ENCODE measurements at places on chromosomes 11 and 22.
A peak's percentile ranks its signal among the peaks of the same experiment; 100 is the strongest.

- DNase-seq = peak; percentile 42
Measured at GRCh38 chr11:42631220-42631843, 680.5 kb upstream of the API5 start.

- DNase-seq = no peak
Measured at GRCh38 chr11:129803533-129803932, 12.1 kb upstream of the TMEM45B start.

GRCh38 chr11:120815319-120816100 lies 208.4 kb upstream of the TBCEL start:
- DNase-seq = peak; percentile 15

DNA sequence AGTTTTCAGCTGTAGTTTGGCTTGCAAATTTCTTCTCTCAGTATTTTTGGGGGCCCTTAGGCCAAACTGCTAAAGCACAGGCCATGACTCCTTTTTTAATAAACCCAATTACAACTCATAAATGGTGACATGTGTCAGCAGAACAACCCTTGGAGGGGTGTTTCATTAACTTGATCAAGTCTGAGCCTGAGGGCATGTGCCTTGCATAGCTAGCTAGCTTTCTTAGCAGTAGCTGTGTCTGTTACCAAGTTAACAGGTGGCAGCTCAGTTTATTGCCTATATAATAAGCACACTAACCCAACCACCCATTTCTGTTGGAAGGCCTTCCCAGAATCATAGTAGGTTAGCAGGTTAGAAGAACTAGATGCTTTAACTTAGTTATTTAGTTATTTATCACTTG lies 950.3 kb upstream of the CCDC90B start:
- no peak for DNase-seq

DNA sequence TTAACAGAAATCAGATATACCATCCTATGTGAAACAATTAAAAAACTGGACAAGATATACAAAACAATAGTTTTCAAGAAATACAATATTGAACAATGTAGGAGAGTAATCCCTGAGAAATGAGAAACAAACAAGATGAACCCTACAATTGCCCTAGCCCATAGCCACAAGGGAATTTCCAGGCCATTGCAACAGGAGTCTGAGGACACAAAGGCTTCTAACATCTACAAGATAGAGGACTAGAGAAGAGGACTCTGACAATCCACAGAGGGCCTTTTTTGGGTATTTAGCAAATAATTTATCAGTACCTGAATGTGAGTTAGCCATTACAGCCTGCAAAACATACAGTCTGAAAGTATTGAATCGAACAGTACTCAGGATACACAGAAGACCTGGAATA lies 251.7 kb downstream of the GRM5 start:
- DNase-seq = no peak

GRCh38 chr11:11740073-11740702 lies 101.6 kb upstream of the USP47 start:
- no peak for DNase-seq

- DNase-seq = no peak
Measured at GRCh38 chr11:97548280-97548679, 1158.5 kb downstream of the JRKL start.

- no peak for DNase-seq
Measured at GRCh38 chr11:58358969-58359368, at the start of gene OR5B17. Gene OR5B17, minus strand, starts transcription at chr11:58359069. Its CDS starts 0 bp downstream, at chr11:58359069.

DNA sequence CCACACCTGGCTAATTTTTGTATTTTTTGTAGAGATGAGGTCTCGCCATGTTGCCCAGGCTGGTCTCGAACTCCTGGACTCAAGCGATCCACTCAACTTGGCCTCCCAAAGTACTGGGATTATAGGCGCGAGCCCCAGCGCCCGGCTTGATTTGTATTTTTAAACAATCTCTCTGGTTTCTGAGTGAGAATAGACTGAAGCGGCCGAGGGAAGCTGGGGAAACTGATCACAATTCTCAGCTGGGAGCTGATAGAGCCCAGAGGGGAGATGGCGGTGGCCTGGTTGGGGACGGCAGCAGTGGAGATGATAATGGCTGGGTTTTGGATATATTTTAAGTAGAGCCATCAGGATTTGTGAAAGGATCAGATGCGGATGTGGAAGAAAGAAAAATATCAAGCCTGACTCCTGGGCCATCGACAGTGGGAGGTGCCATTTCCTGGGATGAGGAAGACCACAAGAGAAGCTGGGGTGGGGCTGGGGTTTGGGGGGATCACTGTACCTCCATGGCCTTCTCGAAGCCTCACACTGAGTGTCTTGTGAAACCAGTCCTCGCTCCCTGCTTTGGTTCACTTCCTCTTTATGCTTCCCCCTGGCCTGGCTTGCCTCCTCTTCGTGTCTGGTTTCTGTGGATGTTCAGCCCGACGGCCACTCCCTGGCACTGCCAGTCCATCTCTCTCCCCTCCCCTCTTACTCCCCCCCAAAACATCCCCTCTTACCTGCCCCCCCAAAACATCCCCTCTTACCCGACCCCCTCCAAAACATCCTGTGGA lies 51.9 kb downstream of the IGLL1 start:
- peak; percentile 71 for DNase-seq

GRCh38 chr22:49693416-49693815 lies 134.3 kb downstream of the BRD1 start:
- DNase-seq = no peak

- DNase-seq = no peak
Measured at GRCh38 chr11:61892085-61892370, 683 bp upstream of the FADS3 start.

DNA sequence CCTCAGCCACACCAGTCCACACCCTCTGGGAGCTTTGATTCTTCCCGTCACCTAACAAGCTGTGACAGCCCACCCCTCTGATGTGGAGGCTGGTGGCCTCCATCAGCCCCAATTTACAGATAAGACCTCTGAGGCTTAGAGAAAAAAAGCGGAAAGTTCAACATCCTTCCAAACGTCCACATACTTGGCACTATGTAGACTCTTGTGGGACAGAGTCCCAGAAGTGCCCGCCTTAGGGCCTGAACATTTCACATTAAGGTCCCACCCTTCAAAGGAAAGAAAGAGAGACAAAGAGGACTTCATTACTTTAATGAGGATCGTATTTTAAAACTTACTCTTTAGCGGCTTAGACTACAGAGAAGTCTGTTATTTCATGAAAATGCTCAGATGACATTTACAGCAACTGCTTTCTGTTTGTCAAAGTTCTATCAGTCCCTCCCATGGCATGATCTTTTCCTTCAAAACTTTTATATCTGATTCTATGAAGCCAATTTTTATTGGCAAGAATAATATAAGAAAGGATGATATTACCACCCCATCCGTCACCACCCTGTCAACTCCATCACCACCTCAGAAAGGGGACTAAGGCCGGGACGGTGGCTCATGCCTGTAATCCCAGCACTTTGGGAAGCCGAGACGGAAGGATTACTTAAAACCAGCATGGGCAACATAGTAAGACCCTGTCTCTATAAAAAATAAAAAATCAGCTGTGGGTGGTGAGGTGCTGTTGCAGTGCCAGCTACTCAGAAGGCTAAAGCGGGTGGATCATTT lies 15.7 kb upstream of the SCGB1A1 start:
- DNase-seq = no peak

Measured in hematopoietic multipotent progenitor cell treated with erythropoietin and hydrocortisone succinate and interleukin-3 and kit ligand, for 4 days (in vitro differentiated cells).